ENCODE measurements at places on chromosomes 13 and 19.

DNA sequence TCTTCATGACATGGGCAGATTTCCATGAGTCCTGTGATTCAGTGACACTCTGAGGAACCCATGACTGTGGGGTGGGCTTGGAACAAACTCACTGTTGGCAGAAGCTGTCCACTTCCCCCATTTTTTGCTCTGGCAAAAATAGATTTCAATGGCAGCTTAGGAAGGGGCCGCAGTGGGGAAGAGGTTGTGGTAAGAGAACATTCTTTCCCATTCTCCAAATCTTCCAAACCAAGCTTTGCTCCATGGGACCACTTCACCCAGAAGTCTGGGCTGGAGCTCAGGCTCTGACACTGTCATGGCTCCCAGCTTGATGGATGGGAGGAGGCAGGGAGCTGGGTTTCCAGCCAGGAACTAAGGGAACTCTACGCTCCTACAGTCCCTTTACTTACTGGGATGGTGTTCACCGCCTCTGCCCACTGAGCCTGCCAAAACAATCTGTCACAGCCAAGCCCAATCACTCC lies 24.9 kb upstream of the MEDAG start:
- no peak for DNase-seq

GRCh38 chr13:94058821-94059360 lies 420.6 kb downstream of the DCT start:
- no peak for DNase-seq

GRCh38 chr19:41355802-41356201 lies 2.1 kb upstream of the TGFB1 start:
- DNase-seq = no peak

DNA sequence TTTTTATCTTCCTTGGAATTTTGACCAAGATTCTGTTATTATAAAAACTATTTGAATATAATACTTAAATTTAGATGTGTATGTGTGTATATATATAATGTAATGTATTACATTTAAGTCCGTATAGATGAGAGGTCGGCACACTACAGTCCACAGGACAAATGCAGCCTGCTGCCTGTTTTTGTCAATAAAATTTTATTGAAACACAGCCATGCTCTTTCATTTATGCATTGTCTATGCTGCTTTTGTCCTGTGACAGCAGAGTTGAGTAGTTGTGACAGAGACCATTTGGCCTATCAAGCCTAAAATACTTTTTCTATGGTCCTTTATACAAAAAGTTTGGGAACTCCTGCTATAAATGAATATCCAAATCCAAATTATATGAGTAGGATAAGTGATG lies 69.7 kb downstream of the PCCA start:
- no peak for DNase-seq

GRCh38 chr13:58712191-58712590 lies 1080.6 kb downstream of the PCDH17 start:
- DNase-seq = no peak

DNA sequence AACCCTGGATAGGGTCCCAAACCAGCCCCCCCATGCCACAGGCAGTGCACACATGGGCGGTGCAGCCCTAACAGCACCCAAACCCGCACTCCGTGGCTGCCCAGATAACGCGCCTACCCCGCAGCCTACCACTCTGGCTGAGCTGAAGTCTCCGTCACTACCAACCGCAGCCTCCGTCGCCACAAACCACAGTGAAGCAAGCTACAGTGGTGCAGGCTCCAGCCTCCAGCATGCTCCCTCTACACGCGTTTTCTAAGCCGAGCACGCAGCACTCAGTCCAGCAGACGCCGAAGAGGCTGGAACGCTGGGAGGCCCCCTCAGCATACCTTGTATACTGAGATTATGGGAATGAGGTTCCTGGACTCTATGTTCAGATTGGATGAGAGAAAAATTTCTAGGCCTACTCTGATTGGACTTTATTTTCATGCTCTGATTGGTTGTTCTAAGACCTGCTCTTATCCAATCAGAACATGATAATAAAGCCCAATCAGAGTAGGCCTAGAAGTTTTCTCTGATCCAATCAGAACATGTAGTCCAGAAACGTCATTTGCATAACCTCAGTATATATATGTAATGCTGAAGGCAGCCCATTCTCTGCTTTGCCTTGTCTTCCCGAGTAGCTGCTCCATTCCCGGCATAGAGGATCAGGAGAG lies 56.7 kb upstream of the C1QTNF9B start:
- no peak for DNase-seq
